ENCODE measurements at places on chromosomes 11 and 22. TPM values are rescaled to one million over a fixed set of nuclear protein-coding genes. Genes with fewer than 3 reads are reported as not detected.

The E2F8 gene
- total RNA-seq: 12.7 TPM

DNA sequence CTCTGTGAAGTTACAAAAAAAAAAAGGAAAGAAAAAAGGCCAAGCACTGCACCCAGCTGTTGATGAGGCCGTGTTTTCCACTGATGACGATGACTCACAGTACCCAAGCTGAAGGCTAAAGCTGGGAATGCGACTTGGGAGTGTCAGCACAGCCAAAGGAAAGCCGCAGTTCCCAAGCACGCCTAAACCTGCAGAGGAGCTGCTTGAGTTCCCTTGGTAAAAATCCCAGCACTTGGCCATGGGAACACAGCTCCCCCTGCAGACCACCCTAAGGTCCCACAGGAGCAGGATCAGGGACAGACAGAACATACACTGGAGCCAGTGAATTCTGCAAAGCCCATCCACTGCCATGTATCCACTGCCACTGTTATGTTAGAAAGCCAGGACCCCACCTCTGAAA, 39.9 kb downstream of the SERGEF start:
- no peak for DNase-seq
- no peak overlapping the region for H3K4me3 ChIP-seq
- H3K4me1 ChIP-seq: no peaks in the 10 kb centered on the region
- H3K36me3 ChIP-seq: peaks cover 7% of the 10 kb centered on the region

The LBHD1 gene
- 22.9 TPM for total RNA-seq

The GPHA2 gene
- not detected for total RNA-seq

The SAA2 gene
- total RNA-seq: not detected
